ENCODE measurements at places on chromosomes 6 and 20.

DNA sequence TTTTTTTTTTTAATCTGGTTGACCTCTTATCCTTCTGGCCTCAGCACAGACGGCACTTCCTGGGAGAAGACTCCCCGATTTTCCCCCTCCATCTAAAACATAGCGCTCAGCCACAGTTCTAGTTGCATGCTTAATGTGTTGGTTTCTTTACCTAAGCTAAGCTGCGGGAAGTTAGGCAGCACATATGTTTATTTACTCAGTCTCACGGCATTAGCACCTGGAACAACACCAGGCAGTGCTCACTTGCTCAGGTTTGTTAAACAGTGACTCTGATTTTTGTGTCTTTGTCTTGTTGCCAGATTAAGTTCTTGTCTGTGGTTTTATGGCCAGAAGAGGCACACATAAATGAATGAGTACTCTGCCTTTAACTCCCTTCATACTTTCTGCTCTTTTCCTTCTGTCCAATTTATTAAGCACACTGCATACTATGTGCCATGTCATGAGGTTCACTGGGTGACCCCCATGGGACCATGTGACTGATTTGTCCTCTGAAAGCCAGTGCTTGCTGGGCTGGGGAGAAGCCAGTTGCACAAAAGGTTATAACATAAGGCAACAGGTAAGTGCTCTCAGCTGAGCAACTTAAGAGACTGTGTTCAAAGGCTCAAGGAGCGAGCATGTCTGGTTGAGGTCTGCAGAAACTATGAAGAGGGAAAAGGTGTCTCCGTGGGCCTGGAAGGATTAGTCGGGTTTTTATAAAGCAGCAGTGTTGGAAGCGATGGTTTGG is 93.6 kb downstream of the RPP40 start:
- peak; percentile 53 for ATAC-seq

GRCh38 chr20:10134176-10134575 is 84.5 kb upstream of the SNAP25 start:
- ATAC-seq, result no peak

- ATAC-seq, result no peak
These were observed 110.4 kb downstream of the MYB start for GRCh38 chr6:135291288-135292076.

DNA sequence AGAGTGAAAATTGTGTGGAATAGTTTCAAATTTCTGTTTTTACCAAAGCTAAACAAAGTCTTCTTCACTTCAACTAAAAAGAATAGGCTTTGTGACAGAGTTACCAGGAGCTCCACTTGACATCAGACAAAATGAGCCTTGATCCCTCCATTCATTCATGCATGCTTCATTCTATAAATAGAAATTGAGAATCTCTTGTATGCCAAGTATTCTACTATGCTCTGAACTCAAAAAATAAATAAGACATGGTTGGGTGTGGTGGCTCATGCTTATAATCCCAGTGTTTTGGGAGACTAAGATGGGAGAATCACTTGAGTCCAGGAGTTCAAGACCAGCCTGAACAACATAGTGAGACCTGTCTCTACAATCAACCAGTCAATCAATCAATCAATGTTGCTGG is 236.6 kb upstream of the FAM83B start:
- ATAC-seq, result no peak

DNA sequence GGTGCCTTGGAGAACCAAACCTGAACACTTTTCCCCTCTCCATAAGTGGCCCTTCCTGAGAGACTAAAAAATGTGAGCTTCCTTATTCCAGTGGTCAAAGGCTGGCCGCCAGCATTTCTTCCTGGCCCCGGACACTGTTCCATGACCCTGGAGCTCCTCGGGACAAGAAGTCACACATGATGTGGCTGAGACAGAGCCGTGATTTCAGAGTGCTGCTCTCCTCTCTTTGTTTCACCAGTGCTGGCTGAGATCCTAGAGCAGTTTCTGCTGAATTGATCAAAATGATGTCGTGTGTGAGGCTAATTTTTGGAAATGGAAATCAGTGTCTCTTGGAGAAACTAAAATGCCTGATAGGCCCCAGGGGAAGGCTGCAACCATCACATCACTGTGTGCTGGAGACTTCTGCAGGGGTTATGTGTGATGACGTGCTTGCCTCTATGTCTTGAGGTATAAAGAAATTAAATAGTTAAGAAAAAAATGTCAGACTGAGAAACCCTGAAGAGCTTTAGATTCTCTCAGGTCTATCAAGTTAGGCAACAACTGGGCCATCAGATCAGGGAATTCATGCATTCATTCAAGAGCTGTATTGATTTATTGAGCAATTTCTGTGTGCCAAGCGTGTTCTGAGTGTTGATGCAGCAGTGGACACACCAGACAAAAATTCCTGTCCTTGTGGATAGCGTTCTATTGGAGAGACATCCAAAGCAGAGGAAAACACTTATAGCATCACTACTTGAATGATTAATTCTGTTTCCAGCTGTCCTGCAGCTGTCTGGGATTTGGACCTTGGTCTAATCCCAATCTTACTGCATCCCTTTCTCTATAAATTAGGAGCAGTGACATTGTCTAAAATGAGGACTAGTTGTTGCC is 72.7 kb upstream of the CCN6 start:
- no peak for ATAC-seq

- ATAC-seq, result no peak
These were observed 28.4 kb downstream of the MDGA1 start for GRCh38 chr6:37669306-37669705.

DNA sequence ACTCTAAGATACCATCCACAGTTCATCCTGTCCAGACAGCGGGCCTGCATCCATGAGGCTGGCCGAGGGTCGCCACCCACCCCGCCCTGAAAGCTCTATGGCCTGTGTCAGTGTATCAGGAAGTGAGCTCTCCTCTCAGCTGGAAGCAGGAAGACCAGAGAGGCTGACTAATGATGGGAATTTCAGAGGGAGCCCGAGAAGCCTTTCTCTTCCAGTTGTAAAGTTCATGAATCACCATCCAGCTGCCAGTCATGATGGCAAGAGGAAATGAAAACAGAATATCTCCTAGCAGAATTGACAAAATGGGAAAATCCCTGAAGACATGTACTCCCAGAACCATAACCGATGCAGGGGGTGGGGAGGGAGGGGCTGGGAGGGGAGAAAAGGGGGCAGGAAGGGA is 109.6 kb upstream of the RPS6KA2 start:
- peak; percentile 61 for ATAC-seq

DNA sequence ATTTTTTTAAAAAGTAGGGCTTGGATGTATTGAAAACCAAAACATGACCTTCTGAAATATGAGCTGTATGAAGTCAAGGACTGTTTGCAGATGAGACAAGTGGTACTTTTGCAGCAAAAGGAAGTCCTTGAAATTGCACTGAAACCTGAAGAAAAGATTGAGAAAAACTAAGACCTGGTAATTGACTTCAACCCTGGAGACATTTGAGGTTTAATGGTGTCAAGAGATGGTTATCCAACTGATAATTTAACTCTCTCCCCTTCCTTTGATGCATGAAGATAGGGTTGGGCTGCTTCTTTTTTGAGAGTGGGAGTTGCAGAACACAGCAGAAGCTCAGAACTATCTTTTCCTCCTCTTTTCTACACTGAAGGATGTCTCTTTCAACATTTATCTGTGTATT is 180.9 kb upstream of the DTNBP1 start:
- ATAC-seq, result no peak

- no peak for ATAC-seq
These were observed 563.3 kb upstream of the ADGRB3 start for GRCh38 chr6:68071740-68072139.

GRCh38 chr20:63553933-63554290 is at the start of gene FNDC11:
Gene FNDC11, plus strand, starts transcription at chr20:63554159. Its CDS starts 1,505 bp downstream, at chr20:63555664.
- peak; percentile 24 for ATAC-seq

GRCh38 chr20:39705032-39705431 is 742.9 kb downstream of the DHX35 start:
- ATAC-seq, result peak; percentile 56

- no peak for ATAC-seq
These were observed 23.5 kb upstream of the FOXC1 start for GRCh38 chr6:1586256-1586655.

- ATAC-seq, result no peak
These were observed 71.4 kb downstream of the CEP57L1 start for GRCh38 chr6:109166673-109167072.

GRCh38 chr20:63537525-63538203 is 488 bp upstream of the PTK6 start:
- peak; percentile 73 for ATAC-seq

DNA sequence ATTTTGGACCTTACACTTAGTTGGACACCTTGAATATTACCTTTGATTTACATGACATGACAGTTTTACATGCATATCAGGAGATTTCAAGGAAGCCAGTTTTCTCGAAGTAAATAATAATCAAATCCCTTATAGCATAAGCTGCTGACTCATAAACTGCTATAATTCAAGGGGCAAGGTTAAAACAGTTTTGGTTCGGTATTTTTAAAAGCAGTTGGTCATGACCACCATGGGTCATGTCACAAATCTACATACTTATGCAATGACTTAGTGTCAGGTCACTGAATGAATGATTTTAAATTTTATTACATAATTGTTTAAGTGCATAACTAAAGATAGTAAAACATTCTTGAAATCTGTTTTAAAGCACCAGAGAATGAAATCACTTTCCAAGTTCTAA is 158.0 kb downstream of the DST start:
- ATAC-seq, result no peak

- peak; percentile 41 for ATAC-seq
These were observed 8.1 kb downstream of the PTPN1 start for GRCh38 chr20:50518270-50518721.

DNA sequence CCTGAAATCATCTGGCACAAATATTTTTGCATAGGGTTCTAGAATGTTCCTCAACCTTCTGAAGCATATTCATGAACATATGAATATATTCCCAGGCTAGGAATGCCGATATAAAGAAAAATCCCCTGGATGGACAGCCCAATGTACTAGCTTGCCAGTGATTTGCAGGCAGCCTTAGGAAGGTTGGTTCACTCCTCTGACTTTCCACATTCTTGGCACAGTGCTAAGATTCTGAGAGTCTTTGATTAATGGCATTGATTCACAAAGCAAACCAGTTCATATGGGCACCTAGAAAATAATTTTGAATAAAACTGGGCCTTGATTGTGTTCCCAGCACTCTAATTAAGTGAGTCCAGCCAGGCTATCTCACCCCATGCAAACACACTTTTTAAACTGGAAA is 56.9 kb upstream of the ENPP4 start:
- ATAC-seq, result no peak

- ATAC-seq, result no peak
These were observed 103.0 kb upstream of the HS3ST5 start for GRCh38 chr6:114445846-114446245.

DNA sequence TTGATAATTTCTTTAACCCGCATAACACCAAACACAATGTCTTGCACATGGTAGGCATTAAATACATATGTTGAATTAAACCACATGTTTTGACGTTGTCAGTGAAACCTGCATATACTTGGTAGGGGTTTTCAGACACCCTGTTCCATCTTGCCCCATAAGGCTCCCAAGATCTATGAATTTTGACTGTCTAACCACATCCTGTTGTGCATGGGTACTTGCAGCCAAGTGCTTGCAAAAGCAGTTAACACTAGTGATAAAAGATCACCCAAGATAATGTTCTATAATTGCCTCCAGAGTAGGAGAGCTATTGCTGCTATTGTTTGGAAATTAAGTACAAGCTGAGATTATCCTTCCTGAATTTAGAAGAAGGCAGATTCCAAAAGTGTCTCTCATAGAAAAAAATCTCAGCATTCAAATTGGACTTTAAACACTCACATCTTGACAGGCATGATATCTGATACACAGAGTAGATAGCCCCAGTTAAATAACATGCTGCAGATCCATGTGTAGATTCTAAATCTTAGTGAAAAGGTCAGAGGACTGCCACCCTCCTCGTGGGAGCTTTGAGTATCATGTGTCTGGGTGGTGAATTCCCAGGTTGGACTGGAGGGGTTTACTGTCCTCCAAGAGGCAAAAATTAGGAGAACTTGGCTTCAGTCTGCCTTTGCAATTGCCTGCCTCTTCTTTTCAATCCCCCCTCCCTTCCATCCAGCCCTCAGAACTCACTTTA is 25.8 kb upstream of the CCN6 start:
- ATAC-seq, result no peak

DNA sequence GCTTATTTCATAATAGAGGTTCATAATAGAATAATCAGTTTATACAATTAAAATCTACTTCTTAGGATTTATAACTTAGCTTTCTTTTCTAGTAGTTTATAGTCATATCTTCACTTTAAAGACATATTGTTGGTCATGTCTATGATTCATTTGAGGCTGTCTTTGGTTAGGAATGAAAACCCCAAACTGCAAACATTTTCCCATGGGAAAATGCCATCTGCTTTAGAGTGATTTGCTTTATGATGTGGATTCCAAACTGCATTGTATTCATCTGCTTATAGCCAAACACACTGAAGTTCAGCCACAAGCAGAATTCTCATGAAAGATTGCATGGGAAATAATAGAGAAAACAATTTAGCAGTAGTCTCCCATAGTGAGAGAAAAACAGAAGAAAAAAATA is 128.0 kb downstream of the RFPL4B start:
- ATAC-seq, result no peak

DNA sequence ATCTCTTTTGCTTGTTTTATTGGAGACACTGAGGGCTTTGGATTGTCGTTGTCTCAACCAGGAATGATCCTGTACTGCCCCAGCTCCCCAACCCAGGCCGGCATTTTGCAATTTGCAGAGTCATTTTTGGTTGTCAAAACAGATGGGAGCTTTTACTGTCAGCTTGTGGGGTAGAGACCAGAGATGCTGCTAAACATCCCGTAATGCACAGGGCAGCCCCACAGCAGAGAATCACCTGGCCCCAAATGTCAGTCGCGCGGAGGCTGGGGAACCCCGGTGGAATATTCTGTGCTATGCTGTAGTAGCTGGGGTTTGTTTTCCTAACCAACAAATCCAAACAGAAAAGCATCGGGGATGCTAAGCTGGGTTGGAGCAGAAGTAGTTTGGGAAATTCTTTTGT is 99.7 kb downstream of the TSHZ2 start:
- no peak for ATAC-seq

GRCh38 chr6:43627008-43627825 is 1.8 kb downstream of the GTPBP2 start:
- peak; percentile 2 for ATAC-seq

GRCh38 chr6:142669471-142670351 is 275.3 kb downstream of the HIVEP2 start:
- no peak for ATAC-seq

DNA sequence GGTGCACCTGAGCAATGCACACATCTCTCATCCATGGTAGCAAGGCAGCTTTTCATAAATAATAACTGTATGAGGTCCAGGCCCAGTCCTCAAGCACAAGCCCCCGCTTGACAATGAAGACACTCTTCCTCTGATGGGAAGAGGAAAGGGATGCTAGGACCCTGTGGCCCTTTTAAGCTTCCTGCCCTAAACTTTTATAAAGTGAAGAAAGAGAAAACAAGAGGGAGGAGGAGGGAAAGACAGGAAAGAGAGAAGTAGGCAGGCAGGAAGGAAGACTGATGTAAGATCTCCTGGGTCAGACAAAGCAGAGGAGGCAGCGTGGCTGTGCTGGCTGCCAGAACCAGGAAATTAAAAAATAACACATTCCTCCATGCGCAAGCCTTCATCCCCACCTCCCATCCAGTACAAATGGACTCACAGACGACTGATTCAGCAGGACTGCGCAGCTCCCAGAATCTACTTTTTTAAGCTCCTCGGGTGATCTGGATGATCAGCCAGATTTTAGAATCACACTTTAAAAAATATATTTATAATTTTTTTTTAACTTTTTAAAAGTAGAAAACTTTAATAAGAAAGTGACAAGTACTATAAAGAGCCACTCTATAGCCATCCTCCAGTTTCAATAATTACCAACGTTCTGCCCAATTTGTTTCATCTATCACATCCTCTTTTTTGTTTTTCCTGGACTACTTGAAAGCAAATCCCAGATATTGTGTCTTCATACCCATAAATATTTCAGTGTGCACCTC is 16.5 kb downstream of the TNFAIP3 start:
- ATAC-seq, result no peak

Measured in esophagus mucosa (tissue), 1 donor.